ENCODE measurements at places on chromosomes 5 and 9.
A peak's percentile ranks its signal among the peaks of the same experiment; 100 is the strongest.

GRCh38 chr5:127079994-127080491, 6.7 kb upstream of the C5orf63 start:
- DNase-seq = no peak

GRCh38 chr5:107783551-107783950, 112.8 kb upstream of the EFNA5 start:
- DNase-seq = no peak

- DNase-seq = no peak
Measured at GRCh38 chr5:125928663-125929062, 494.5 kb upstream of the GRAMD2B start.

- no peak for DNase-seq
Measured at GRCh38 chr5:167916261-167916691, 375.2 kb upstream of the WWC1 start.

DNA sequence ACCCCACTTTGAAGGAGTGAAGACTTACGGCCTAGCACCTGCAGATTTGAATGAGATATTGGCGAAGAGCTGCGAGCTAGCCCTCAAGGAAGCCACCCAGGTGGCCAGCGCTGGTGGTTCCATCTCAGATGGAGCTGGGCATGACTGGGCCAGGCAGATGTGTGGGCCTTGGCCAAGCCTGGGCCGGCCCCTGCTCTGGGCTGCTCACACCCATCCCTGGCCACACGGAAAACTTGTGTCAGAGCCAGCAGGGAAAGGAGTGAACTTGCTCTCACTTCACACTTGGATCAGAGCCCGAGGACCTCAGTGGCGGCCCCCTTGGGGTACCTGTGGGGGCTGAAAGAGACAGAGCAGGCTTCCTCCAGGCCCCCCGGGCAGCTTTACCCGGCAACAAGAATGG, 44.2 kb downstream of the ROPN1L start:
- no peak for DNase-seq

DNA sequence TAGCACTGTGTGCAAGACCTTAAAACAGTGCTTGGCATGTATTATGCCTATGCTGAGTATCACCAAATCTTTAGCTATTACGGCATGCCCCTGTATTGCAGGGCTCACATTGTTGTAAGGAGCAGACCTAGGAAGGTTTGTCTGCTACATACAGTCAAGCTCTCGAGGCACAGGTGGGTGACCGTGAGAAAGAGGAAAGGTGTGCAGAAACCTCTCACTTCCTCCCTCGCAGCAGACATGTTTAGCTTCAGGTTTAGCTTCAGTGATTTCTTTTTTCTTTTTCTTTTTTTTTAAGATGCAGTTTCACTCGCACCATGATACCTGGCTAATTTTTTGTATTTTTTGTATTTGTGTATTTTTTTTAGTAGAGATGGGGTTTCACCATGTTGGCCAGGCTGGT, 275.8 kb upstream of the RIOK2 start:
- DNase-seq = no peak

DNA sequence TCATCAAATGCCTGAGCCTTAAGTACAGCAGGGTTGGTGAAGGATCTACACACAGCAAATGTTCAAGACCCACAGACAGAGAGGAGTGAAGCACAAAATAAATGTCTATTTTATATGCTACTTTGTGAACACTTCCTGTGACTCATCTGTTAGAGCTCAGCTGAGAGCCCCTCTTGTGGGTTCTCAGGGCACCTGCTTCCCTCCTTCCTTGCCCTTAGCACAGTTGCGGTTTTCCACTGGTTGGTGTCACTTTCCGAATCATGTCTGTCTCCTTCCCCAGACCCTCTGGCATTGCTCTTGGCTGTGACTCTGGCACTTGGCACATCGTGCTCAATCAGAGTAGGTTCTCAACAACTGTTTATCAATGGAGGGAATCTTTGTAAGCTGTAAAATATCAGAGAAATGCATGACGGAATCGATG, 128.5 kb upstream of the STC2 start:
- no peak for DNase-seq

DNA sequence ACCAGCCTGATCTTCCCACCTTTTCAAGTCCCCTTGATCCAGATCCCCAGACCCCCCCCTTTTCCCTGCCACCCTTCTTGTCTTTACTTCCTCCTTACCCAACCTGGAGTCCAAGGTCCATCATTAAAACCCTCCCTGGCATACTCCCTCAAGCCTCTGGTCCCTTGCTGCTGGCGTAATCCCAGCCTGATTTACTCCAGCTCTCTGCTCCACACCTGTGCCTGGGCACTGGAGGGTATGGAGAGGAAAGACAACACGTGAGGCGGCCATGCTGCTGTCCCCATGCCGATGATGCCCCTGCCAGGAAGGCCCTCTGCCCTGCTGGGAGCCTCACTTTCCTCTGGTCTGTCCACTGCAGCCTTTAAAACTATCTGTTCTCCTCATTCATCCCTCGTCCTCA, 5.1 kb downstream of the B4GALT7 start:
- DNase-seq = peak; percentile 50

DNA sequence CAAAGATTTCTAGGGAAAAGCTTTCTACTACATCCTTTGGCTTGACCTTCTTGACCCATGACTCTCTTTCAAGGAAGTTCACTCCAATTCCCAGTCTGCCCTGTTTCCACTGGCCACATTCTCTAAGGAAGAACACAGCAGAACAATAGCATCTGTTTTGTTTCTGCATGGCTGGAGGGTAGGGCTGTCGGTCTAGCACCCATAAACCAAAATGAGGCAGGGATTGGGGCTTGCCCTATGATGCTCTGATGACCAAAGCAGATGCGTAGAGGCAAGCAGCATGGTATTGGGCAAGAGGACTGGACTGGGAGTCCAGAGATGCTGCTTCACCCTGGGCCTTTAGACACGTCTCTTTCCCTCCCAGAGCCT, 24.1 kb downstream of the GOLGA2 start:
- no peak for DNase-seq

- no peak for DNase-seq
Measured at GRCh38 chr9:35432076-35432475, 57.8 kb upstream of the RUSC2 start.

DNA sequence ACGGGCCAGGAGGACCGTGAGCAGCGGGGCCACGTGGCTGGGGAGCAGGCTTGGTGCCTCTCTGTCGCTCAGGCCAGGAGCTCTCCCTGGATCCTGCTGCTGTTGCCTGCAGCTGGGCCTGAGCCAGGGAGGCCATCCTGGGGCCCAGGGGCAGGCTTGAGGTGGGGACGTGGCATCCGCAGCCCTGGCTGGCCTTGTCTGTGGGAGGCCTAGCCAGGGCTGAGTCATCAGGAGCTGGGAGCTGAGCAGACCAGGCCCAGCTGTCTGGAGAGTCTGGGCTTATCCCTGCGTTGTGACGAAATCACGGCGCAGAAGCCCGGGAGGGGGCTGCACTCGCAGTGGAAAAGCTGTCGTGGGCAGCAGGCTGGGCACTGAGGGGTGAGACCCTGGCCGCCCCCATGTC, 138.8 kb upstream of the COL5A1 start:
- peak; percentile 62 for DNase-seq

- no peak for DNase-seq
Measured at GRCh38 chr5:118611332-118611945, 376.9 kb downstream of the DTWD2 start.

GRCh38 chr5:62299101-62299500, 6.9 kb upstream of the KIF2A start:
- no peak for DNase-seq

- DNase-seq = no peak
Measured at GRCh38 chr9:88757406-88758010, 222.5 kb downstream of the NXNL2 start.

DNA sequence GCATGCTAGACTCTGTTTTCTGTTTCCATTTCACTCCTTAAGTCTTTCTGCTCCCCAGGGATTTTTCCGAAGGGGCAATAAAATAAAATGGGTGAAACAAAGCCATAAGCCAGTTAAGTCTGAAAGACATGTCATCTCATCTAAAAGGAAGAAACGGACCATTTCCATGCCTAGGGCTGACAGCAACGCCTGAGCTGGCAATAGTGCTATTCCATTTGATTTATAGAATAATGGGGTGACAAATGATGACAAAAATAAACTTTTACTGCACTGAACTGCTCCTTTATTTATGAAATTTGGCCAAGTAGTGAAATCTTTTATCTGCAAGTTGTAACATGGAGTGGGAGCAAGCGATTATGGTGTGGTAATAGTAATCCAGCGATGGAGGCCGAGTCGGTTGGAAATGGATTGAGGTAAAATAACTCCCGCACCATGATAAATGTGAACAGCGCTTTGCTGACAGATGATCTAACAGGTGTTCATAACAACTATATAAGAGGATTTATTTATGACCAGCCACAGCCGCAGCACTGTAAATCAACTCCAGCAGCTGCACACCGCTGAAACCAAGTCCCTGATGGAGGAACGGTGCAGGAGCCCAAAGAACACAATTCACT, 219.8 kb upstream of the TBCA start:
- no peak for DNase-seq

DNA sequence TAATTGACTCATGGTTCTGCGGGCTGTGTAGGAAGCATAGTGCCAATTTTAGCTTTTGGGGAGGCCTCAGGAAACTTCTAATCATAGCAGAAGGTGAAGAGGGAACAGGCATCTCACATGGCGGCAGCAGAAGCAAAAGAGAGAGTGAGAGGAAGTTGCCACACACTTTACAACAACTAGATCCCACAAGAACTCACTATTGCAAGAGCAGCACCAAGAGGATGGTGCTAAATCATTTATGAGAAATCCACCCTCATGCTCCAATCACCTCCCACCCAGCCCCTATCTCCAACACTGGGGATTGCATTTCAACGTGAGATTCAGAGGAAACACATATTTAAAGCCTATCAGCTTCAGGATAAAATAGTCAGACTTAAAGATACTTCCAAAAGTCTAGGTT, 36.1 kb upstream of the LPAR1 start:
- no peak for DNase-seq

- peak; percentile 62 for DNase-seq
Measured at GRCh38 chr9:70438341-70438928, 24.0 kb upstream of the KLF9 start.

- no peak for DNase-seq
Measured at GRCh38 chr9:108634672-108635462, 220.9 kb downstream of the ACTL7B start.

GRCh38 chr5:81303563-81303962, 2.2 kb downstream of the ZCCHC9 start:
- no peak for DNase-seq

GRCh38 chr5:173291722-173292658, 36.2 kb downstream of the STC2 start:
- DNase-seq = no peak

DNA sequence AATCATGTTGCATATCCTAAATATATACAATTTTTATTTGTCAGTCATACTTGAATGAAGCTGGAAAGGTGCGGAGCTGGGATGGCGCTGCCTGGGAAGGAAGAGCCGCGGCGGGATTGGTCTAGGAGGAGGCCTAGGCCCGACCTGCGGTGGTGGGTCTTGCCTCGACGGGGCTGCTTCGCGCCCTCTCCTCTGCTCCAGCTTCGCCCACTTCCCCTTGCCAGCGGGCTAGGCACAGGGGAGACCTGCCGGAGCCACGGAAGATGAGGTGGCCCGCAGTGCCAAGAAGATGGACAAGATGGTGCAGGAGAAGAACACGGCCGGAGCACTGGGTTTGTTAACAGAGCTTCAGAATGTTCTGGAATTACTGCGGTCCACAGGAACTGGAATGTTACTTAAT, 28.5 kb upstream of the CTSV start:
- no peak for DNase-seq

DNA sequence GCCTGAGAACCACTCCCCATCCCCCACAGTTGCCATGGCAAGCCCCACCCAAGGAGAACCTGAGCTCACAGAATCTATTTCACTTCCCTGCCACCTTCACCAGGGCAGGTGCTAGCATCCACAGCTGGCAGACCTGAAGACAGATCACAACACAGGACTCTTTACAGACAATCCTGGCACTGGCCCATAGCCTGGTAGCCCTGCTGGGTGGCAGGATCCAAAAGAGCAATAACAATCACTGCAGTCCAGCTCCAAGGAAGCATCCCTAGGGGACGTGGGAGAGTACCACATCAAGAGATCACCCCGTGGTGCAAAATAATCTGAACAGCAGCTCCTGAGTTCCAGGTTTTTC, 463.2 kb upstream of the PIK3R1 start:
- DNase-seq = no peak

DNA sequence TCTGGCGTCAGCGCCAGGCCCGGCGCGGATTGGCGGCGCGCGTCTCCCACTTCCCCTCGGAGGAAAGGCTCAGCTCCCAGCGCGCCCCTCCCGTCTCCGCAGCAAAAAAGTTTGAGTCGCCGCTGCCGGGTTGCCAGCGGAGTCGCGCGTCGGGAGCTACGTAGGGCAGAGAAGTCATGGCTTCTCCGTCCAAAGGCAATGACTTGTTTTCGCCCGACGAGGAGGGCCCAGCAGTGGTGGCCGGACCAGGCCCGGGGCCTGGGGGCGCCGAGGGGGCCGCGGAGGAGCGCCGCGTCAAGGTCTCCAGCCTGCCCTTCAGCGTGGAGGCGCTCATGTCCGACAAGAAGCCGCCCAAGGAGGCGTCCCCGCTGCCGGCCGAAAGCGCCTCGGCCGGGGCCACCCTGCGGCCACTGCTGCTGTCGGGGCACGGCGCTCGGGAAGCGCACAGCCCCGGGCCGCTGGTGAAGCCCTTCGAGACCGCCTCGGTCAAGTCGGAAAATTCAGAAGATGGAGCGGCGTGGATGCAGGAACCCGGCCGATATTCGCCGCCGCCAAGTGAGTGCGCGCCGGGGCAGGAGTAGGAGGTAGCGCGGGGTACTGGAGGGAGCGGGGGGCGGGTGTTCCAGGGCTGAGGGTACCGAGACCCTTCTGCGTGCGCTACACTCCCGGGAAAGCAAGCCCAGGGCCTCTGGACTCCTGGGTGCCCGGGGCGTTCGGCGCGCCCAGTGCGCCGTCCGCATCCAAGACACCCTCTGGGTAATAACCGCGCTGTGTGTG, at the start of gene MSX2:
Gene MSX2, plus strand, starts transcription at position 99 of the 777 bp plus-strand sequence. Its CDS starts 78 bp downstream, at position 177.
- DNase-seq = peak; percentile 89

GRCh38 chr5:142613271-142613671, 72.6 kb downstream of the FGF1 start:
- no peak for DNase-seq

DNA sequence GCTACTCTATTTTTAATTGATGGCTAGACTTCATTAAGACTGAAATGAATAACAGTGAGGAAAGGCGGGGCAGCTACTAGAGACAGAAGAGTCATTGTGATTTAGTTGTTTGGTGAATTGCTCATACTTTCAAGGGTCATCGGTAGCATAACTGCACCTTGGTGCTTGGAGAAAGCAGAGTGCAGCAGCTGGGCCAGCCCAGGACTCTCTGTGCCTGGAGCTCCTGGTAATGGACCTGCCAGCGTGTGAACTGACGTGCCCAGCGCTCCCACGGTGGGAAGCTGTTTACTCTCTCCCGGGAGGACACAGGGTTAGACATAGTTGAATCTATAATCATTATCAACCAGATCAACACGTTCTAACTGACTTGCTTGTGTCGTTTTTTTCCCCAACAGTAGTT, 42.9 kb downstream of the LURAP1L start:
- DNase-seq = peak; percentile 85

- no peak for DNase-seq
Measured at GRCh38 chr5:55675119-55675518, 37.0 kb downstream of the SLC38A9 start.

- no peak for DNase-seq
Measured at GRCh38 chr9:17631396-17631795, 52.5 kb downstream of the SH3GL2 start.

GRCh38 chr9:86389628-86390027, 35.4 kb upstream of the TUT7 start:
- no peak for DNase-seq

GRCh38 chr5:96817506-96817905, 9.8 kb upstream of the ERAP1 start:
- DNase-seq = no peak

GRCh38 chr5:170357955-170358444, 31.2 kb downstream of the KCNMB1 start:
- peak; percentile 46 for DNase-seq

- no peak for DNase-seq
Measured at GRCh38 chr5:27341342-27341741, 303.0 kb upstream of the CDH9 start.
